LNCaP clone FGC (cell line): ENCODE measurements at places on chromosomes 12 and 14.

DNA sequence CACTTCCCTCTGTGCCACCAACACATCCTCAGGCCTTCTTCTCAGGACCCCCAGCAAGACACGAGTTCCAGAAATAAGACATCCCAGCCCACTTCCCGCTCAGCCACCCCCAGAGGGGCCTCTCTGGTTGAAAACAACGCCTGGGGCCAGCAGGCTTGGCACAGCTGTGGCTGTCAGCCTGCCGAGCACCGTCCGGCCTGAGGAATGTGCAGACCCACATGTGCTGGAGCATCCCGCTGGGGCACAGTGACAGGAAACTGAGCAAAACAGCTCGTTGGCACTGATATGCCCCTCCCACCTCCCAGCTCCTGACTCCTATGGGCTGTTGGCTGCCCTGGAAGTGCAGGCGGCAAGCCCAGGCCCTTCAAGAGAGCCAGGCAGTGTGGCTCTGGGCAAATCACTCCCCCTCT lies 1.4 kb downstream of the SYNE3 start:
- DNase-seq: no peak

DNA sequence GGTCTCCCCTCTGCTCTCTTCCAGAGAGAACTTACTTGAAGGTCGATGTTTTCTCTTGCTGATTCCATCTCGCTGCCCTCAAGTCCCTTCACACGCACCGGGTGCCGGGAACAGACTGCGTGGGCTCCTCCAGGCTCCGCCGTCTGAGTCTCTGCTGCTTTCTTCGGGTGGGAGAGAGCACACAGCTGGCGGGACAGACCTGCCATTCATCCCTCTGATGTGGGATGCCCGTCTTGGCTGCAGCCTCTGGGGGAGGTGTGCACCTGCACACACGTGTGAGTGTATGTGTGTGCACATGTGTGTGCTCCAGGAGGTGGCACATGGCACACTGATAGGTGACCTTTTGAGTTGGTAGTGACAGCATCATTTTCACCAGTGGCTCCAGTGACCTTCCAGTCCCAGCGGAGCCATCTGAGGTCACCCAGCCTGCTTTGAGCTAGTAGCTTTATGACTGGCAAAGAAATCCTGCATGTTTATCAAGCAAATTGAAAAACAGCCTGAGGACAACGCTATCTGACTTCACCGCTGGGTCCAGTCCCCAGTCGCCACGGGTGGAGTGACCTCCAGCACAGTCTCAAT lies at the start of gene NINJ2:
Gene NINJ2 (minus strand): TSS at position 153 of the 579 bp plus-strand sequence. CDS start 85 bp downstream, at position 68.
- DNase-seq: no peak

- no peak for DNase-seq
These were observed 178.6 kb downstream of the PRKCH start for GRCh38 chr14:61499991-61500390.

- no peak for DNase-seq
These were observed 395.2 kb upstream of the DCN start for GRCh38 chr12:91577586-91578539.

DNA sequence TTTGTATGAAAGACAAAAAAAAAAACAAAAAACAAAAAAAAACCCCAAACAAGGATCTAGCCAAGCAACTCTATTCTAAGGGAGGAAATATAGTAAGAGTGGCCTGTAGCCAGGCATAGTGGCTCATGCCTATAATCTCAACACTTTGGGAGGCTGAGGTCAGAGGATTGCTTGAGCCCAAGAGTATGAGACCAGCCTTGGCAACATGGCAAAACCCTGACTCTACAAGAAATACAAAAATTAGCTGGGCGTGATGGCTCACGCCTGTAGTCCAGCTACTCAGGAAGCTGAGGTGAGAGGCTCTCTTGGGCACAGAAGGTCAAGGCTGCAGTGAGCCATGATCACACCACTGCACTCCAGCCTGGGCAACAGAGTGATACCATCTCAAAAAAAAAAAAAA lies 47.9 kb downstream of the TMEM117 start:
- DNase-seq: no peak

DNA sequence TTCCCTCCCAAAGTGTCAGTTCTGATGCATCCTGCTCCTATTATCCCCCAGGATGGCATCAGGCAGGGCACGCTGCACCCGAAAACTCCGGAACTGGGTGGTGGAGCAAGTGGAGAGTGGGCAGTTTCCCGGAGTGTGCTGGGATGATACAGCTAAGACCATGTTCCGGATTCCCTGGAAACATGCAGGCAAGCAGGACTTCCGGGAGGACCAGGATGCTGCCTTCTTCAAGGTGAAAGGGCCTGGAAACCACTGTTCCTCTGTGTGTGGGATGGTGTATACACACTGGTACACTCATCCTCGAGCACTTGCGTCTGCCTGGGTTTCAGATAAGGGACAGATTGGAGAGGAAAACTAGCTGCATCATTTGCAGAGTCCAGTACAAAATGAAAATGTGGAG lies 1.0 kb downstream of the IRF9 start:
- no peak for DNase-seq

GRCh38 chr14:71498212-71498611 lies 434.0 kb upstream of the RGS6 start:
- no peak for DNase-seq

- DNase-seq: no peak
These were observed 272.0 kb downstream of the AKAP6 start for GRCh38 chr14:32601069-32601468.

DNA sequence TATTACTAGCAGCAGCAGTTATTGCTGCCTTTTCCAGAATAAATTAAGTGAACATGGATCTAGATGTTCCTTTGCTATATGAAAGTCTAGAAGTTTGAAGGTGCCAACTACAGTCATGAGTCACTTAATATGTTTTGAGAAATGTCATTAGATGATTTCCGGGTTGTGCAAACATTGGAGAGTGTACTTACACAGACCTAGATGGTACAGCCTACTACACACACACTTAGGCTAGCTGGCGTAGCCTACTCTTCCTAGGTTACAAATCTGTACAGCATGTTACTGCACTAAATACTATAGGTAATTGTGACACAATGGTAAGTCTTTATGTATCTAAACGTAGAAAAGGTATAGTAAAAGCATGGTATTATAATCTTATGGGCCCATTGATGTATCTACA lies 368.1 kb downstream of the PDZRN4 start:
- DNase-seq: no peak

DNA sequence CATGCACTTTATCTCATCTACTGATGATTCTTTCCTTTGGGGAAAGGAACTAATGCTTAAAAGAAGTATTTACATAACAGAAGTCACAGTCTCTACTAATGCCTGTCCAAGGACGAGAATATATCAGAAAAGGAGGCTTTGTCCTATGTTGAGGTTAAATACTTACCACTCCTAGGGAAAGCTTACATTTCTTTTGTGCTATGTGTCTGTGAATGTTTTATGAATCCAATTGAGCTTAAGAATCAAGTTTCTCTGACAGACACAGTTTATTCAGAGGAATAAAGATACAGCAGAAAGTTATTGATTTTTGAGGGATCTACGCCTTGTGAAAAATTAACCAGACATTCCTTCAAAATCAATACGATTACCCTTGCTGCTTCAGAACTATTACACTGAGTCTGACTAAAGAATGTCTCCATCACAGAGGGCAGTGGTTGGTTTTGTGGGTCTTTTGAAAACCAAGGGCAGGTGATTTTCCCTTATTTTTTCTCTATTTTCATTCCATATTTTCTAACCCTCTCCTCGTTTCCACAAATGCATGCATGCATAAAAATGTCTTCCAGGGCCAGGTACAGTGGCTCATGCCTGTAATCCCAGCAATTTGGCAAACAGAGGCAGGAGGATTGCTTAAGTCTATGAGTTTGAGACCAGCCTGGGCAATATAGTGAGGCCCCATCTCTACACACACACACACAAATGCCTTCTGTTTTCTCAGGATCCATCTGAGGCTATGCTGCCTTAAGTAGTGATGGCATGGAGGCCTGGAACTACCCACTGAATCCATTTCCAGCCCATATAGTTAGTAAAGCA lies 1095.1 kb downstream of the GALC start:
- no peak for DNase-seq

GRCh38 chr12:108955225-108955835 lies 65.5 kb downstream of the SVOP start:
- no peak for DNase-seq

DNA sequence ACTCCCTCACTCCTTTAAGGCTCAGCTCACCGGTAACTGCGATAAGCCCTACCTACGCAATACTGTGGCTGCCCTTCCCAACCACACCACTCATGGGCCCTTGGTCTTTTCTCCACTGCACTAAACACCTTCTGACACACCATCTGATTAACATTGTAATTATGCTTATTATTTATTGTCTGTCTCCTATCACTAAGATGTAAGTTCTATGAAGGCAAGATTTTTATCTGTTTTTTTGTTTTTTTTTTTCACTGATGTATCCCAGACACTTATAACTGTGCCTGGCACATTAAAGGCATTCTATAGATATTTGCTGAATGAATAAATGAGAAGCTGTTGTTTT lies 34.2 kb upstream of the PYGL start:
- no peak for DNase-seq

DNA sequence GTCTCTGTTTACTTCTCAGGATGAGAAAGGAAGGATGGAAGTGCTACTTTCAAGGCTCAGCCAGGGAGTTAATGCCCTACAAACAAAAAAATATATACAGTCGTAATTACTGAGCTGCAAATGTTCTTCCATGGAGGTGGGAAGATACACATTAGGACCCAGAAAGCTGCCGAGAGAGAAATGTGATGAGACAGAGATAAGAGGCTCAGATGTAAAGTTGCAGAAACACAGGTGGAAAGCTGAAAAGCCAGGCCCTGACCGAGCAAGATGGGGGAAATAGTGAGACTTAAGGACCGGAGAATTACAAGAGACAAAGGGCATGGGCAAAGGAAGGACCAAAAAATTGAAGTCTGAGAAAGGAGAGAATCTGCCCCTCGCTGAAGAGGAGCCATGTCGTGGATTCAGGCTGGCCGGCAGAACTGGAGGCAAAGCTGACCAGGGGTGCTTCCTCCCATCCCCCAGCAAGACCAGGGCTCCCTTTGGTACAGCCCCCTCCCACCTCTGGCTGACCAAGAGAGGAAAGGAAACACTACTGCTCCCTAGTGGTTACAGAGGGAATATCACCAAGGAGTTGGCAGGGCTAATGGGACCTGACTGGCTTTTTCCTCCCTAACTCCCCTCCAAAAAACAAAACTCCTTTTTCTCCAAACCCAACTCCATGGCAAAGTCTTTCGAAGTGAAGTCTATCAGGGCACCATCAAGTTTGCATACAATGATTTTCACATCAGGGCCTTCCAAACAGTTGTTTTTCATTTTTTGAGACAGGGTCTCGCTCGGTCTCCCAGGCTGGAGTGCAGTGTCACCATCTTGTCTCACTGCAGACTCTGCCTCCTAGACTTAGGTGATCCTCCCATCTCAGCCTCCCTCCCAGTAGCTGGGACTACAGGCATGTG lies 12.1 kb downstream of the ZFHX2 start:
- no peak for DNase-seq

DNA sequence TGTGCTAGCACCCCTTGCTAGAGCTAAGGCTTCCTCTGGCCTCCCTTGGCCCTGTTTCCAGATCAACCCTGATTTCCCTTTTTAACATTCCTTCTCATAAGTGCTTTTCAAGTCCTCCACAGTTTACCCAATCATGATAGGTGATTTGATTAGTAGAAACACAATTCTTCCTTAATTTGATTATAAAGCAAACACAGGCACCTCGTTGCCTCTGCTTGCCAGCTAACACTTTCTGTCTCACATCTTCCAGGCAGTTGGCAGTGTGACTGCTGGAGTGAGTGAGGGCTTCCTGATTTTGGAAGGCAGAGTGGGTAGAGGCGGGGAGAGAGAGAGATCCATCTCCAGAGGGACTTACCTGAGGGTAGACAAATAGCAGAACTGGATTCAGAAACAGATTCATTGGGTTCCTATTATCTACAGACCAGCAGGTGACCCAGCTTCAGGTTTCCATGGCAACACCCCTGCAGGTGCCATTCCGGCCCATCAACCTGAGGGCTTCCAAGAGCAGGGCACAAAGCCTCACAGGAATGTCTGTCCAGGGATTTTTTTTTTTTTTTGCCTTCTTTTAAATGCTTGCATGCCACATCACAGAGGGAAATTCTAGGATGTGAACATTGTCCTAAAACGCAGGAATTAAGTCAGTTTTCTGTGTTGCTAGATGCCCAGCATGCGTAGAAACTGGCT lies 77.7 kb downstream of the PLXNC1 start:
- DNase-seq: no peak

DNA sequence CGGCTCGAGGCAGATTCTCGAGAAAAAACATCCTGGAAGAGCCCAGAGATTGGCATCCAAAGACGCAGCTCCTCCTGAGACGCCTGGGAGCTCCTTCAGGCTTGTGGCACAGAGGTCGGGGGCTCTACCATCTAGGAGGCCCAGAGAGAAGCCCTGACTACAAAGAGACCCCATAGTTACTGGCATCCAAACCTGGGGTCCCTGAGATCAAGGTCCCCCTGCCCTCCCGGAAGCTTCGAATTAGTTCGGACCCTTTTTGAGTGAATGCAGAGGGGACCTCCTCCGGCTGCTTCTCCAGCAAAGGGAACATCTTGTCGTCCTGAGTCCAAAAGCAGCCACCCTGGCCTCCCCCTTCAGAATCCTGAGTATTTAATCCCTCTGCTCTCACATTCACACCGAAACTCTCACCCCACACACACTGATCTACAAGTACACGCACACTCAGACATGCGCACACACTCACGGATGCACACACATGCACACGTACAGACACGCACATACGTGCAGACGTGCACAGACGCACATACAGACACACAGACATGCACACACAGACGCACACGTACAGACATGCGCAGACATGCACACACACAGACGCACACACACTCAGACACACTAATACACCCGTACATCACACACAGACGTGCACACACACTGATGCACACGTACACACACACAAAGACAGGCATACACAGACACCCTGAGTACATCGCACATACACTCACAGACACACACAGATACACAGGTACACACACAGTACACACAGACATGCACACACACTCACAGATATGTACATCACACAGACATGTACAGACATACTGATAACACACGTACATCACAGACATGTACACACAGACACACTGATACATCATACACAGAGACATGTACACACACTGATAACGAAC lies 5.9 kb downstream of the ZNF605 start:
- no peak for DNase-seq

- DNase-seq: no peak
These were observed 1.0 kb downstream of the NAA25 start for GRCh38 chr12:112107306-112108201.

GRCh38 chr14:34983148-34983760 lies 462 bp downstream of the SRP54 start:
- no peak for DNase-seq

DNA sequence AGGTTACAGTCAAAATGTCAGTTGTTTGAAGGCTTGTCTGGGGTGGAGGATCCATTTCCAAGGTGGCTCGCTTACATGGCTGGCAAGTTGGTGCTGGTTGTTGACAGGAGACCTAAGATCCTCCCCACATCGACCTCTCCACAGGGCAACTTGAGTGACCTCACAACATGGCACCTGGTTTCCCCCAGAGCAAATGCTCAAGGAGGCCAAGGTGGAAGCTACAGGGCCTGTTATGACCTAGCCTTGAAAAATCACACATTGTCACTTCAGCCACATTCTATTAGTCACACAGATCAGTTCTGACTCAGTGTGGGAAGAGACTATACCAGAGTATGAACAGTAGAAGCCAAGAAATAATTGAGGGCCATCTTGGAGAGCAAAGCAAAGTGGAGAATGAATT lies 11.3 kb upstream of the GNG2 start:
- DNase-seq: no peak

GRCh38 chr12:117329756-117330155 lies 31.7 kb downstream of the NOS1 start:
- DNase-seq: no peak

GRCh38 chr12:50822082-50822481 lies 20.6 kb upstream of the TMPRSS12 start:
- DNase-seq: no peak
